Ecto neural progenitor cell (in vitro differentiated cells): ENCODE measurements at places on chromosomes 11 and 22.

DNA sequence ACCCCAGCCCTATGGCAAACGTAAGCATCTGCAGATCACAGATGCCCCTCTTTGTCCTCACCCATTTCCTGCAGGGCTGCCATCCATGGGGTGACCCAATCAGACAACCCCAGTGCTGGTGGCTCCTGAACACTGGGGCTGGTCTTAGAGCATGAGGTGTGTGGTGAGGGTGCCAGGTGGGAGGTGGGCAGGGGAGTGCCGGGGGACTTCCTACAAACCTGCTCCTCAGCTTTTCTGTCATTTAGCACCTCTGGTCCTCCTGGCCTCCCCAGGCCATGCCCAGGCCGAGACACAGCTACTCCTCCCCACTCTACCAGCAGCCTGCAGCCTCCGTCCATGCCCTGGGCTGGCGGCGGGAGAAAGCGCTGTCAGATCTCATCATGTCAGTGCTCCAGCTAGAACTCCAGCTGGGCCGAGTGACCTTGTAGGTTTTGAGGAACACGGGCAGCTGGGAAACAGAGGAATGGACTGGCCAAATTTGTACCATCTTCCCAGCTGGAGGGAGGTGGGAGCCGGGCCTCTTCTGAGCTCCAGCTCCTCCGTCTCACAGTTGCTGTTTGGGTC, 157.7 kb upstream of the NECTIN1 start:
- no peak for DNase-seq

DNA sequence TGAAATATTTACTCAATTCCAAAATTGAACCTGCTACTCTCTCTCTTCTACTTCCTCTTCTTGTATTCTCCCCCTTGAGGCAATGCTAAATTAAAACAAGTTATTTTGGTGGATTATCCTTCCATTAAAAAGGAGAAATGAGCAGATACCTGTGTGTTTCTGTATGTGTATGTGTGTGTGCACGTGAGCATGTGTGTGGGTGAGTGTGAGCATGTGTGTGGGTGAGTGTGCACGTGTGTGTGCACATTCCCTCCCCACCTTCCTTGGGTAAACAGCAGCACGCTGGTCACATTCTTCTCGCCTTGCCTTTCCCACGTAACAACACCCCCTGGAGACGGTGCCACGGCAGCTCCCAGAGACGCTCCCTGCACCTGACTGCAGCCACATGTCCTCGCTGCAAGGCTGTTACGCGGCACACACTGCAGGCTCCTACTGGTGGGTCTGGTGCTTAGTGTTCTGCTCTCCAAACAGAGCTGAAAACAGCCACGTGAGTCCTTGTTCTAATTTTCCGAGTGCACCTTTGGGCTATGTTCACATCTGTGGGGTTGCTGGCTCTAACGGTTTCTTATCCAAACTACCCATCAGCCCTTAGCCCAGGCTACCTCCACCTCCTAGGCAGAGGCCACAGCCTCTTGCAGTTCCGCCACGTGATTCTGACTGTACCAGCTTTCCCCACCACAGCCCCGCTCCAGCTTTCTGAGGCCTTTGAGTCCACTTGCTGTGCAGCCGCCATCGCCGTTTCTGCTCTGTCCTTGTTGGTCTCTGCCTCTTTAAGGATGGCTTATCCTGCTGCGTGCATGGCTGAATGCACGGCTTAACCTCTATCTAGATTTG, 123.4 kb downstream of the CTTN start:
- no peak for DNase-seq

DNA sequence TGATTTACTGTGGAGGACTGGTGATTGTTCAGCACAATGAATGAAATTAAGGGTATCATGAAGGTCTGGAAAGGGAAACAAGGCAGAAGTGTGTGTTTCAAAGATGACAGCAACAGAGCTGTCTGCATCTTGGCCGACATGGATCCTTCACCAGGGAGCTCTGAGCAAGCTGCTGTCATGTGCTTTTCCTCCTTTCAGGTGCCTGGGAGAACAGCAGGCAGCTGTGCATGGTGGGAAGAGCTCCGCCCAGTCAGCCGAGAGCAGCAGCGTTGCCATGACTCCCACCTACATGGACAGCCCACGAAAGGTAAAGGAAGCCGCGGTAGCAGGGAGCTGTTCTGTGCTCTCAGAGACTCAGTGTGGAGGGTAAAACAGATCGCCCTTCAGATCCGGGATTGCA, 87.1 kb upstream of the YWHAH start:
- peak; percentile 80 for DNase-seq

- no peak for DNase-seq
Measured at GRCh38 chr11:45997599-45997998, 75.1 kb downstream of the LARGE2 start.

DNA sequence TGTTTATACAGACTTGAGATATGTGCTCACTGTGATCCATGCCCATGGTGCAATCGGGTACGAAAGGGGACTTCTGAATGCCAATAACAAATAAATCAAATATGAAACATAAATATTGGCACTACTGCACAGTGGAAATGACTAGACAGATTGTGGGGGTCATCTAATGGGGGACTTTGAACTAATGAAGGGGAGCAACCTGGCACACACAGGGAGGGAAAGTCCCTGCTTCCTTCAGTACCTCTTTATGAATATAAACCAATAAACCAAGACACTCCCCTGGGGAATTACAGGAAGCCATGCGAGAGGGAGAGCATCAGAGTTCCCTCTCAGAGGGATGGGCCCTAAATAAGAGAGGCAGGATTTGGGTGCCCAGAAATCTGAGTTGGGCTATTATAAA, 21.1 kb downstream of the MIF start:
- peak; percentile 28 for DNase-seq

GRCh38 chr11:2406451-2406850, 5.9 kb downstream of the TSSC4 start:
- no peak for DNase-seq

- DNase-seq: no peak
Measured at GRCh38 chr22:27267145-27267544, 534.4 kb downstream of the MN1 start.

- no peak for DNase-seq
Measured at GRCh38 chr11:85182441-85183387, 444.4 kb downstream of the DLG2 start.

DNA sequence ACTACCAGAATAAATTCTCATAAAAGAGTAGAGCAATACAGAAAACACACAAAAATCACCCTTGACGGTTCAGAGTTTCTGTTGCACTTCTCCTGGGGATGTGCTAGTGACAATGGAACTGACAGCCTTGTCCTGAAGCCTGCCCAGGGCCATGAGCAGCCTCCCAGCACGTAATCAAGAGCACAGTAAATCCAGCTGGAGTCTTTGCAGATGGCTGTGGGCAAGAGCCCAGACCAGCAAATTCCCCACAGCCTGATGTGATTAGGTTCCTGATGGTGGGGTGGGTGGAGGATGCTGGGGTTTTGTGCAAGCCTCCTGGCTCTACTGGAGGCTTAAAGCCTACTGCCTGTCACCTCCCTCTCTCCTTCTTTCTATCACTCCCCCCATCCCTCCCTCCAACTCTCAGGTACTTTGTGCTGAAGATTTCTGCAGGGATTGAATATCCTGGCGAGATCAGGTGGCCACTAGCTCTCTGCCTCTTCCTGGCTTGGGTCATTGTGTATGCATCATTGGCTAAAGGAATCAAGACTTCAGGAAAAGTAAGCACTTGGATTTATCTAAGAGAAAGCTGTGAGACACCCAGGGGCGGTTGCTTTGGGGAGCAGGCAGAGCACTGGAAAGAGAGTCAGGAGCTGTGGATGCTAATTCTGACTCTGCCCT, 18.1 kb downstream of the SLC6A5 start:
- no peak for DNase-seq

- DNase-seq: no peak
Measured at GRCh38 chr11:74615988-74616387, 23.6 kb downstream of the POLD3 start.

DNA sequence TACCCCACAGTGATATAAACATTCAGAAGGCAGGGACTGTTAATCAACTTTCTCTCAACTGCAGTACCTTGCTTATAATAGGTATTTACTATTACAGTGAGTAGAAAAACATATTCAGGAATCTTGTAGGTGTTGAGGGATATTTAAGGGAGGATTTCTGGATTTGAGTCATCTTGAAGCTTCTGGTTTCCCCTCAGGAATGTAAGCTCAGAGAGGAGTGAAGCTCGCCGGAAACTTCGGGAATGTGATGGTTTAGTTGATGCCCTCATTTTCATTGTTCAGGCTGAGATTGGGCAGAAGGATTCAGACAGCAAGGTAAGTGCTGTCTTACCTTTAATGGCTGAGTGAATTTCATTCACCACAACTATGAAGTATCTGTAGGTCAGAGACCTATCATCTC, 42.9 kb downstream of the CTNND1 start:
- DNase-seq: no peak

GRCh38 chr22:43273902-43274484, 69.2 kb downstream of the SCUBE1 start:
- peak; percentile 77 for DNase-seq

GRCh38 chr11:2137202-2138067, 1.8 kb downstream of the IGF2 start:
- DNase-seq: peak; percentile 89
